ENCODE measurements at places on chromosomes 1 and 21.

GRCh38 chr21:35895598-35895997, 164.7 kb downstream of the SETD4 start:
- no peak for DNase-seq

- DNase-seq, result peak; percentile 41
Observed at GRCh38 chr21:45502006-45502345, 40.3 kb downstream of the SLC19A1 start.

DNA sequence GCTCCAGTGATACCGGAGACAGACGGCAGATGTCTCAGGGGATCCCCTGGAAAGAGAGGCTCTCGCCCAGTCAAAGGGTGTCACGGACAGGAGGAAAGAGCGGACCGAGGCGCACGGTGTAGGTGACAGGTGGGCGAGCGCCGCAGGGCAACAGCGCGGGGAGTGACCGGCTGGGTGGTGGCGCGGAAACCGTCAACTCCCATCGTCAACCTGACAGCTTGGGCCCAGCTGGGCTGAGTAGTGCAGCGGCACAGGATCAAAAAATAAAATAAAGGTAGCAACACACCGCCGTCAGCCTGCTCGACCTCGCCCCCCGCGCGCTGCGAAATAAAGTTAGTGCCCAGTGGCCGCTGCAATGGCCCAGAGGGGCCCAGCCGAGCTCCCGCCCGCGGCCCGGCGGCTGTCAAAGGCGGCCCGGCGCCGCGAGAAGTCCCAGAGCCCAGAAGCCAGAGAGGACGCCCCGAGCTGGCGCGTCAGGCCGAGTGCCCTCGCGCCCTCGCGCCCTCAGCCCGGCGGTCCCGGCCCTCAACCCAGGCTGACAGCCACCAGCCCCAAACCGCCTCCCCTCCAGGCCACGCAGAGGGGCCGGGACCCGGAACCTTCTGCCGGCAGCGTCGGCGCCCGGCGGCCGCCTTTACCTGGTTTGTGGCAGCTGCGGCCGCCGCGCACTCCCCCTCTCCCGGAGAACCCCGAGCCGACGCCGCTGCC, at the start of gene LYST:
LYST (minus strand) TSS at position 702 of the 708 bp plus-strand sequence. CDS start 36,489 bp downstream, outside the sequence.
- peak; percentile 66 for DNase-seq

DNA sequence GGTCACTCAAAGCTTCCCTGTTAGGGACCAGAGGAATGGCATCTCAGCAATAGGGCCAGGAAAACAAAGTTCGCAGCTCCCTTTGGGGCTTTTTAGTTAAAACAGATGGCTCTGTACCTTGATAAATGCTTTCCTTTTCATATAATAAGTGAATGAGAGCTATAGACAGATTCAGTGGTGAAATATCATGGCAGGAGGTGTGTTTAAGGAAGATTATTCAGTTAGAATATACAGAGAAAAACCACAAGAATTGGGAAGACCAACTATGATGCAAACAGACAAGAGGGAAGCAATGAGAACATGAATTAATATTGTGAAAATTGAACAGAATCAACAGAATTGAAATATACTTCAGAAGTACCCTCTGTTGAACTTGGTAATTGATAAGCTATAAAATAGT, 379.4 kb downstream of the PLPP3 start:
- no peak for DNase-seq

Measured in islet precursor cell (in vitro differentiated cells).